Upper lobe of left lung (tissue), 6 donors: ENCODE measurements at places on chromosomes 7 and 10. TPM values are rescaled to one million over a fixed set of nuclear protein-coding genes. Genes with fewer than 3 reads are reported as not detected.

- no peak overlapping the region for H3K27ac ChIP-seq
- H3K27me3 ChIP-seq = no peaks in the 10 kb centered on the region
- no peak overlapping the region for H3K4me3 ChIP-seq
- peaks cover 26% of the 10 kb centered on the region for H3K36me3 ChIP-seq
- DNase-seq = no peak
Measured at GRCh38 chr7:676246-676971, 50.1 kb upstream of the DNAAF5 start.

DNA sequence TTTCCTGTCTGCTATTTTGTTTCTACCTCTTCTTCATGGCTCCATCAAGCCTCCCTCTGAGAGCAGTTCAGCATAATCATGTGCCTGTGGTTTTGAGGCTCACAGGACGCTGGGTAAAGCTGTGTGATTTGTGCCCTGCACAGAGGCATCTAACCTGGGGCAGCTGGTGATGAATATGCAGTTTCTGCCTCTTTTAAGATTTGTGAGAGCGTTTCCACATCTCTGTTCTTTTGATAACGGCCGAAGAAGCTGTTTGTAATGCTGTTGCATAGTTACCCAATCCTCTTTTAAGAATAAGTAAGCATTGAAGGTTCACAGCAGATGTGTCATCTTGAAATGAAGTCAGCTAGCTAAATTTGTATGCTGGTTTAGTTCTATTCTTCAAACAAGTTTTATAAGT is 45.2 kb downstream of the PNLIPRP3 start:
- no peaks in the 10 kb centered on the region for H3K4me1 ChIP-seq

DNA sequence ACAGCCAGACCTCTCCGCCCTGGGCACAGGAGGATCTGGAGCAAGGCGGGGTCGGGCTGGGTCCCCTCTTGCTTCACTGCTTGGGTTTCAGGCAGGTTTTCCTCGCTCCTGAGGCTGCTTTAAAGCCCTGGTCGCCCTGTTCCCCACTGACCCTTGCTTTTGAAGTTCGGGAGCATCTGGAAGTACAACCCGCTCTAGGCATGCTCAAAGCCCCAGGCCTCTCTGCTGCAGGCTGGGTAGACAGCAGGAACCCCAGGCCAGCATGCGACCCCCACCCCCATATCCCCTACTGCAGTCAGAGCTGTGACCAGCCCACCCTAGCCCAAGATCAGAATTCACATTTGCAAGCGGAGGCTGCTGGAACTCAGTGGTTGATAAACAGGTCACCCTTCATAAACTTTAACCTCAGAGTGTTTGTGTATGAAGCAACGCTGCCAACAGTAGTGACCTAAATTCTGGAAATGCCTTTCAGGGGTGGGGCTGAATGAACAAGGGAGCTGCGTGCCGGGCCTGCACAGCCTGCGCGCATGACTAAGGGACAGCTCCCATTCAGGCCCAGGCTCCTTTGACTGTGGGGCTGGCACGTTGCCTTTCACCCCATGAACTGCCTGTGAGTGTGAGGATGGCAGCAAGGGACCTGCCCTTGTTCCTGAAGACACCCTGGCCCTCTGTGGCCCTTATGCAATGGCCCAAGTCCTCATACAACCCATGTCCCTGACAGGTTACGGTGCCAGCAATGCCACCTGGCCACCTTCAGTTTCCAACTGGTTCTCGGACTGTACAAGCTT is 52.5 kb downstream of the PROSER2 start:
- H3K27me3 ChIP-seq = no peaks in the 10 kb centered on the region
- DNase-seq = peak; percentile 96
- H3K4me3 ChIP-seq = no peak overlapping the region

- H3K27me3 ChIP-seq = no peaks in the 10 kb centered on the region
- no peak for DNase-seq
- H3K4me1 ChIP-seq = no peaks in the 10 kb centered on the region
- no peak overlapping the region for H3K4me3 ChIP-seq
- no peaks in the 10 kb centered on the region for H3K36me3 ChIP-seq
Measured at GRCh38 chr7:33798686-33799325, 106.5 kb upstream of the BMPER start.

DNA sequence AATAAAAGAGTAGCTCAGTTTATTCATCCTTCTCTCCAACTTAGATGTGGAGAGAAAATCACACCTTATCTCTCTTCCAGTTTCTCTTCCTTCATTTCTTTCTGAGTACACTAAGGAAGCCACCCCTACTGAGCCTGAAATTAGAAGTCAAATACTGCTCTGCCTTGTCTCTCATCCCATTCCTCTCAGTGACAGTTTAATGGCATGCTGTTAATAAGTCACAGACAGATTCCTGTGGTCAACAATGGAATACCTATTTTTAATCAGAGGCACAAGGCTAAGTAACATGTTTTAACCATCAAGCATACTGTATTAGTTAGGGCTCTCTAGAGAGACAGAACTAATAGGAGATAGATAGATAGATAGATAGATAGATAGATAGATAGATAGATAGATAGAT is 253.2 kb downstream of the HTR7 start:
- H3K27me3 ChIP-seq = no peaks in the 10 kb centered on the region
- no peak for DNase-seq
- H3K36me3 ChIP-seq = no peaks in the 10 kb centered on the region
- H3K4me1 ChIP-seq = no peaks in the 10 kb centered on the region
- no peak overlapping the region for H3K27ac ChIP-seq

- no peaks in the 10 kb centered on the region for H3K27me3 ChIP-seq
- H3K27ac ChIP-seq = no peak overlapping the region
- H3K4me3 ChIP-seq = no peak overlapping the region
Measured at GRCh38 chr7:28729281-28729680, 228.8 kb downstream of the TRIL start.

- H3K36me3 ChIP-seq = no peaks in the 10 kb centered on the region
- no peak overlapping the region for H3K4me3 ChIP-seq
- H3K27ac ChIP-seq = no peak overlapping the region
- no peak for DNase-seq
- H3K27me3 ChIP-seq = no peaks in the 10 kb centered on the region
Measured at GRCh38 chr10:48449501-48450232, 143.2 kb downstream of the MAPK8 start.

DNA sequence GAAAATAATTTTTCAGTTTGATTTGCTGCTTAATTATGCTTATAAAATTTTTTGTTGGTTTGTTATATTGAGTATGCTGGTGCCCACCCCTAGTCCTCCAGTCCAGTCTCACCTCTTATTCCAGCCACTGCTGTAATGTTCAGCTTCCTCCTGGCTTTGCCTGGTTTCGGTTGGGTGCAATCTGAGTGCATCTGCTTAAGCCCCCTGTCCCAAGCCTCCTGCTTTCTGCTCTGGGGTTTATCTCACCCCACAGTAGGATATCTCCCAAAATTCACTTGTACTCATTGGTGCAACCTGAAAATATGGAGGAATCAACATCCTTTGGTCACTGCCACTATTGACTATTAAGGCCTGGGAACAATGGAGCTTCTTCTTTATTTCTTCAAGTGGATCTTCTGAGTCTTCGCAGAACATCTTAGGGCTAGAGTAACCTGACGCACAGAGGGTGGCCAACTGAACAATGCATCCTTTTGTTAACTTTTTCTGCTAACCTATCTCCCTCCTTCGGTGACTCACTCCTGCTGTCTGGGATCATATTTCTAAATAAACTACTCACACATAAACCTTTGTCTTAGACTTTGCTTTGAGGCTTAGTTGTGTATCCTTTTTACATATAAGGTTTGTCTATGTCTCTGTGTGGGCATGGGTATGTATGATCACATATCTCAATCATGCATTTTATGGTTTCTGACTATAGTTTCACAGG is 19.1 kb upstream of the SOSTDC1 start:
- DNase-seq = no peak
- no peak overlapping the region for H3K4me3 ChIP-seq
- H3K36me3 ChIP-seq = no peaks in the 10 kb centered on the region
- H3K4me1 ChIP-seq = no peaks in the 10 kb centered on the region
- no peaks in the 10 kb centered on the region for H3K27me3 ChIP-seq

DNA sequence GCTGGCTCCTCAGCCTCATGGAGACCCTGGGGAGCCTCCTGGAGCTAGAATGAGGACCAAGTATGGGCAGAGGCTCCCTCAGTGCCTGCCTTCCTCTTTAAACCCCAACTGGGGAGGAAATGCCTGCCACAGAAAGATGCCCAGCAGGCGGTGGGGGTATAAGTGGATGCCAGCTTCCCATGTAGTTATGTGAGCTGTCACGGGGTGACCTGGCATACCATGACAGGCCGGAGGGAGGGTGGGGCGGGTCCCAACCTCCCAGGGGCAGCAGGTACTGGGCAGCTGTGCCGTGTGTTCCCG is 35.0 kb downstream of the COL13A1 start:
- H3K36me3 ChIP-seq = no peaks in the 10 kb centered on the region
- no peak overlapping the region for H3K4me3 ChIP-seq
- H3K27ac ChIP-seq = no peak overlapping the region
- DNase-seq = no peak

DNA sequence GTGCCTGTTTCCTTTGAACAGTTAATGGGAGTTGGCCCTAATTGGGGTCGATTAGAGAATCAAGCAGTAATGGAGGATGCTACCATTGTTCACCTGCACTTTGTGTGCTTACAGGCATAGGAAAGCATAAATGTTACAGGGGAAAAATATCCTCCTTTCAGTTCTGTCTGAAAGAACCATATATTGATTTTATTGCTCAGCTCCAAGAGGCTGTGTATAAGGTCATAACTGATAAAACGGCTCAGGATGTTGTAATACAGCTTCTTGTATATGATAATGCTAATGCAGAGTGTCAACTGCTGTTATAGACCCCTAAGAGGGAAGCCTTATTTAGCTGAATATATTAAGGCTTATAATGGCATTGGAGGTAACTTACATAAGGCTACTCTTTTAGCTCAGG is 32.9 kb upstream of the AKR1C2 start:
- H3K27ac ChIP-seq = no peak overlapping the region
- no peaks in the 10 kb centered on the region for H3K36me3 ChIP-seq
- H3K4me1 ChIP-seq = peaks cover 7% of the 10 kb centered on the region
- no peak overlapping the region for H3K4me3 ChIP-seq
- DNase-seq = no peak

FAM25G gene
- not detected for total RNA-seq
